ENCODE measurements at places on chromosomes 7 and 10.

DNA sequence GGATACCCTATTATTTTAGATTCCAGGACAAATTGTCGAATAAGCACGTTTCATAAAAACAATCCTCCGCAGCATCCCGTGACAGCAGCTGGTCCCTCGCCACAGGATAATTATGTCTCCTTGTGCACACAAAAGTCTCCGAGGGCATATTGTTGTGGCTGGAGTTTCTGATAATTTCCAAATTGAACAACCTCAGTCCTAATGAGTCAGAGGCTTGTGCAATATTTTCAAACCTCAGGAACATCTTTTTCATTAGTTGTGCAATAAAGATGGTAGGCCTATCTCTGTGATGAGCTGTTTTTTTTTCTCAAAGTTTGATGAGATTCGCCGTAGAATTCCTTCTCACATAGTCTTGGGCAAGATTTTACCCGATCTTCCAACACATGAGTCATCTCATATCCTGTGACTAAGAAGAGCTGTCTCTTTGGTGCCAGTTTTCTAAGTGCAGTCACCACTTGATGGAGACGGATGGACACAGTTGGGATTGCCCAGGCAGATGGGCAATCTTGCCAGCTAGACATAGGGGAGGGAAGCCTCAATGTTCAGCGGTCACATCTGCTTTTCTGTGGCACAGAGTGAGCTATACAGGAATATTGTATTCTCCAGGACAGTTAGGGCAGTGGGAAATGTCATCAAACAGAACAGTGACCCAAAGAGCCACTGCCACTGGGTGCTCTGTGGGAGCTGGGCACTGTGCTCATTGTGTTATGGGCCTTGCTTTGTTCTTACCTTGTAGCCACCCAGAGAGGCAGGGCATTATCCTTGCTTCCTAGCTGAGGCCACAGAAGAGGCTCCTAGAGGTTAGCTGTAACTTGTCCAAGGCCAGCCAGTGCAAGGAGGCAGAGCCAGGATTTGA is 7.8 kb downstream of the HTRA1 start:
- no peak for DNase-seq

DNA sequence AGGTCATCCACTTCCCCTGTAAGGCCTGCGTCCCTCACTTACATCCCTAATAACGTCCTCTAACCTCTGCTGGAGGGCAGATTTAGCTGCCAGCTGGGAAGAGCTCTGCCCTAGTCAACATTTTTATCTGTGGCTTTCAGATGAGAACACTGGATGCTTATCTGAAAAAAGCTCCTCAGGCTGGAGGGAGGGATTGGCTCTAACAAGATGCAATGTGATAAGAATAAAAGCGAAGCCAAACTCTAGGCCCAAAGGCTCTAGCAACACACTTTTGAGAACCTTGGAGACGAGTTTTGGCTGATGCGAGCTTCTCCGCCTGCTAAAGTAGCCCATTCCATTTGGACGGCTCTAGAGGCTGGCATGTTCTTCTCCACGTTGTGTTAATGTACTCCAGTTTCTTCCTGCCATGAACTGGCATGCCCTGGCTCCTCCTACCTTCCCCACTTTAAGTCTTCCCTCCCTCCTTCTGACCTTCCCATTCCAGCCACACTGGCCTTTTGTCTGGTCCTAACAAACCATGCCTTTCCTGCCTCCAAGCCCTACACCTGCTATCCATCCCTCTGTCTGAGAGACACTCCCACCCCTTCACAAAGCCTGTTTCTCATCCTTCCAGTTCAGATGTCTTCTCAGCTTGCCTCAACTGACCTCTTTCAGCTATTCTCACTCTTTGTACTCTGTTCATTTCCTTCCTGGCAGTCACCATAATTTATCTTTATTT is 62.5 kb upstream of the ATRNL1 start:
- DNase-seq, result no peak

DNA sequence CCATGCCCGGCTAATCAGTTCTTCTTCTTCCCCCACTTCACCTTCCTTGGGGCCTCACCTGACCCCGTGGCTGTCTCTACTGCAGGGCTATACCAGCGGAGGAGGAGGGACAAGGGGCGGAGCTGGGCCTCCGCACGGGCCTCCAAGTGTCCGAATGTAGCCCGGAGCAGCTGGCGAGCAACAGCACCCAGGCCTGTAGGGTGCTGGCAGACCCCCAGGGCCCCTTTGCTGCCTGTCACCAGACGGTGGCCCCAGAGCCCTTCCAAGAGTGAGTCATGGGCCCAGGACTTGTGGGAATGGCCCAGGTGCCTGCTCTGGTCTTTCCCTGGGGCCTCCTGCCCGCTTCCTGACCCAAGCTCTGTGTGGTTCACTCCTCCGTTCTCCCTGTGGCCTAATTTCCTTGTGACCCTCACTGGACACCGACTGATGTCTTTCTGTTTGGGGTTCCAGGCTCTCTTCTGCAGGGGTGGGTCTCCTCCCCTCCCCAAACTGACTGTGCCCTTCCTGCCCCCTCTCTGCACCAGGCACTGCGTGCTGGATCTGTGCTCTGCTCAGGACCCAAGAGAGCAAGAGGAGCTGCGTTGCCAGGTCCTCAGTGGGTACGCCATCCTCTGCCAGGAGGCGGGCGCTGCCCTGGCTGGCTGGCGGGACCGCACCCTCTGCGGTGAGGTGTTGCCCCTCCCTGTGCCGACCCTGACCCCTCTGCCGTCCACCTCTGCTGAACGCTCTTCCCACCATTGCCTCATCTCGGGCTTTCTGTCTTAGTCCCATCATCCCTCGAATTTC is 35.2 kb downstream of the EPHB4 start:
- DNase-seq, result no peak

- no peak for DNase-seq
Measured at GRCh38 chr10:90862908-90863514, 5.2 kb upstream of the HTR7 start.

GRCh38 chr7:50982626-50983025 is 199.9 kb upstream of the GRB10 start:
- no peak for DNase-seq

- no peak for DNase-seq
Measured at GRCh38 chr10:62244088-62244487, 24.6 kb downstream of the RTKN2 start.

DNA sequence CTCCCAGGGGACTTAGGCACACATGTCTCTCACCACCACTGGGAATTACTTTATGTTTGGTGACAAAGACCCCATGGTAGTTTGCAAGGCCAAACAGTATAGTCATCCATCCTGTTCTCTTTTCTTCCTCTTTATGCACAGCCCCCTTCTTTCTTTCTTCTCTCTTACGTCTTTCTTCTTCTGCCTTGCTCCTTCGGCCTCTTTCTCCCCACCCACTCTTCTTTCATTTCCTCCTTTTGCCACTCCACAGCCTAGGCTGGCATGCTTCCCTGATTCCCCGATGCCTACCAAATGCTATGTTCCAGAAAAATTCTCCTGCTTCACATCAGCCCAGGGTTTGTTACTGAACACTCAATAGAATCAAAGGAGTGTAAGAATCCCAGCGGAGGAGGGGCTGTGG is 62.4 kb upstream of the MKLN1 start:
- DNase-seq, result no peak

GRCh38 chr10:60731134-60731885 is 47.0 kb upstream of the CDK1 start:
- DNase-seq, result no peak

GRCh38 chr10:96369890-96370583 is 11.2 kb upstream of the OPALIN start:
- DNase-seq, result no peak

- no peak for DNase-seq
Measured at GRCh38 chr7:138435231-138435919, 24.7 kb upstream of the TRIM24 start.

GRCh38 chr7:30937416-30937815 is 25.8 kb downstream of the AQP1 start:
- no peak for DNase-seq

DNA sequence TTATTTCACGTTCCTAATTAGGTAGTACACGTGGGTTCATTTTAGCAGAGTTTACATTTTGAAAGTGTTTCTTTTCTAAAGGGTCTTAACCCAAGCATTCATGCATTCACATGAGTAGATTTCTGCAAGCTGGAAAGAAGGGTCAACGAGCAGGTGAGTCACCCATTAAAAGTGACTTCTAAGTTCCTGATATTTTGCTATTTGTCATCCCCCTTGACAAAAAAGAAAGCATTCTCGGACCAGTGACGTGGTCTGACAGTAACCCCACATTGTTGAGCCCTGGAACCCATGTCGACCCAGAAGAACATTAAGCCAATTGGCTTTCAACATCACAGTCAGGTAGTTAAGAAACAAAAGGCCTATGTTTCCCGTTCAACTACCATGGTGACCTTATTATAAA is 49.6 kb downstream of the ABCB5 start:
- no peak for DNase-seq

- no peak for DNase-seq
Measured at GRCh38 chr7:3154881-3155494, 111.3 kb upstream of the CARD11 start.

Data from NCI-H2029 treated with DMSO at 0.1 percent for 48 hours (cell line).